ENCODE measurements at places on chromosomes 7 and 10. TPM values are rescaled to one million over a fixed set of nuclear protein-coding genes. Genes with fewer than 3 reads are reported as not detected.

The CNPY1 gene
- not detected for total RNA-seq

The TLX1 gene
- total RNA-seq, result not detected

The ZNF425 gene
- 0.35 TPM for total RNA-seq

The ZNF804B gene
- not detected for total RNA-seq

The SPAM1 gene
- not detected for total RNA-seq

The HOXA13 gene
- total RNA-seq, result not detected
